ENCODE measurements at places on chromosomes 4 and X.

DNA sequence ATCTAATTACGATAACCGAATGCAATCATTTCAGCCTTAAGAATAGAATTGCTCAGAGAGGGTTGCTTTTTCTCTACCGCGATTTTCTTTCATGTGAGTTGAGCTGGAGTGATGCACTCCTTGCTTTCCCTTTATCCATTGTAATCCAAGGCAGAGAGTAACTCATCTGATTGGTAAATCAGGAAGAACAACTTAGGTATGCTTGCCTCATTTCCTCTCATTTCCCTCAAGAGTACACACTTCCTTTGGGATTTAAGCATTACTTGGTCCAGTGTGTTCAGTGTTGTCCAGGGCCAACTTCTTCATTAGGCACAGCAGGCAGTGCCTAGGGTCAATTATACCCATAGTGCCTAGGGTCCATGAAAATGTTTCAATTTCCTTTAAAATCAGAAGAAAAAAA is 15.7 kb upstream of the N4BP2 start:
- no peak for DNase-seq

- DNase-seq = no peak
These were observed 135.2 kb upstream of the MAMLD1 start for GRCh38 chrX:150227873-150228410.

- DNase-seq = no peak
These were observed 304.7 kb upstream of the FTHL17 start for GRCh38 chrX:31376408-31377022.

DNA sequence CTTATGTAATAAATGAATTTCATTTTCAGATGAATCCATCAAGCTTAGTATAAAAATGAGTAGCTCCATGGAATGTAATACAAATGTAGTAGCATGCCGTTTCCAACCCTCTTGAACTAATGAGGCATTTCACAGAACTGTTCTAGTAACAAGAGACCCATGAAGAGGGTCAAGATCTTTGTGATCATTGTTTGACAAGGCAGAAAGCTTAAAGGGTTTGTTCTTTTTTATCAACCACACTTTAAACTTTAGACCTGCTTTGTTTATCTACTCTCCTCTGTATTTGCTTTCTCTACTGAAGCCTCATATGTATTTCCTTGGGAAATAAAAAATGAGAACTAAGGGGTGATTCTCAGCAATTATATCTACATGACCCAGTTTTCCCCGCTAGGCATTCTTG is 513.9 kb downstream of the ARAP2 start:
- no peak for DNase-seq

DNA sequence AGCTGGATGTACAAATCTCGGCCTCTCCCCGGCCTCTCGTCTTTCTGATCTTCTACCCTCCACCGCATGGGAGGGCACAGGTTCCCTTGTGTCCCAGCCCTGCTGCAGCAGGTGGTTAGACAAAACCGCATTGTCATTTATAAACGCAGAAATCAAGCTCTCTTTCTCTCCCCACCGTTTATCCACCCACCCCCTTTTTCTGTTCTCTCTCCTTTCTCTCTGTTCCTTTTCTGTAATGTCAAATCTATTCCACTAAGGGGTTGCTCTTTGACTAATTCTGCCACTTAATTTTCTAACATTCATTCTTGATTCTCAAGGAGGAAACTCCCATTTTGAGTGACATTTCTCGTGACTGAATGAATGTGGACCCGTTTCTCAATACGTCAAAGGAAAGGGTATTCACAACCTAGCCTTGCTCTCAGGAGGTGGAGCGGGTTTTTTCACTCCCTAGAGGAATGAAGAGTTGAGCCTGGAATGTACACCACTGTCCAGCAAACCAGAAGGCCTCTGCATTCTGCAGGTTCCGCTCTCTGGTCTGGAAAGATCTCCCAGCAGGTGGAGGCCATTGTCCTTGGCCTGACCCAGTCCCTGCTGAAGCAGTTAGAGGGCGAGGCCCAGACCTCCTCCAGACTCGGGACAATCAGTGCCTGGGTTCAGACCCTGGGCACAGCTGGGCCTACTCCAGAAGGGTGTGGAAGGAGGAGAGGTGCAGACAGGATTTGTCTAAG is 70.9 kb upstream of the ENPP6 start:
- no peak for DNase-seq

- DNase-seq = no peak
These were observed 63.0 kb upstream of the ZXDB start for GRCh38 chrX:57528670-57529255.

GRCh38 chr4:84497504-84498202 is 1.4 kb downstream of the NKX6-1 start:
- DNase-seq = no peak

GRCh38 chr4:67292045-67292444 is 253.3 kb downstream of the CENPC start:
- DNase-seq = no peak

DNA sequence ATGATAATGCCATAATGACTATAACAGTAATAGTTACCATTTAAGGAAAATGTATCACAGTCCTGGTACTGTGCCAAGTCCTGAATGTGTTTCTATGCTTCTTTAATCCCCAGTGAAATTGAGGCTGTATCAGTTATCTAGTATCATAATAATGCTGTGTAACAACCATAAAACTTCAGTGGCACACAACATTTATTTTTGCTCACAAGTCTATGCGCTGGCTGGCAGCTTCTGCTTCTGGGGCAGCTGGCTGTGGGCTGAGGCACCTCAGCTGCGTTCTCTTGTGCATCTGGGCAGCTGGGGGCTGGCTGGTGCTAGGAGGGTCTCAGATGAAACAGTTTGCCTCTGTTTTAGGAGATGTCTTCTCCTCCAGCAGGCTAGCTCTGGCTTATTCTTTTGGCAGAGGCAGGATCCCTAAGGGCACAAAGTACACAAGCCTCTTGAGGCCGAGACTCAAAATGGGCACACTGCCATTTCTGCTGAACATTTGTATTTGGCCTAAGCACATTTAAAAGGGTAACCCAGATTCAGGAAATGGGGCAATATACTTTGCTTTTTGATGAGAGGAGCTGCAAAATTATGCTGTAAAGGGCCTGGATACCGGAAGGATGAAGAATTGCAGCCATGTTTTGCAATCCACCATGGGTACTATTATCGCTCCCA is 62.6 kb upstream of the DHX15 start:
- DNase-seq = no peak

DNA sequence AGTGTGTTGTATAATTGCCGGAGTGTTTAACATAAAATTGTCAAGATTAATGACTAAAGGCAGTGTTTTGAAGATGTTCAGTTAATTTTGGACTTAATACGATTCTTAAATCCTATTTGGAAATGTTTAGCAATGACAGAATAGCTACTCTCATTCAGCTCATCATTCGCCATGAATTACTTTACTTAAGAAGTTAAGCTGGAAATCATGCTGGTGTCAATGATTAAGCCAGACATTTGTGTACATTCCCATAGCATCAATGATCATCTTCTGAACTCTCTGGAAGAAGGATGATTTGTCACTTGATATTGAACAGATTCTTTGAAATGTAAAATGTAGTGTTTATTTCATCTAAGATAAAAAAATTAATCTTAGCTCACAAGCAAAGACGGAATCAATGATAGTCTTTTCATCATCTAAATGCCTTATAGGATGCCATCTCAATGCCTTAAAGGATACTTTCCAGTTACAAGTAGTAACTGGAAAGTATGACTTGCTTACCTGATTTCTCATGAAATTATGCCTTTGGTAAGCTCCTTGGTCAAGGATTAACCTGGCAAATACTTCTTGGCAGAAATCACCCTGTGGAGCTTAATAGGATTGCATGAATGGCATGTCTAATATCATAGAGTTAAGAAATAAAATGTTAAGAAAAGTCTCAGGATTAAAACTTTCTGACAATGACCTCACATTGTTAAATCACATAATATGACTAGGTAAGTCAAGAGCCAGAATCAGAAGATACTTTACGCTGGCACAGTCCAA is 515.5 kb upstream of the AGA start:
- no peak for DNase-seq

- no peak for DNase-seq
These were observed 607.5 kb downstream of the PACRGL start for GRCh38 chr4:21307709-21308108.

- DNase-seq = no peak
These were observed 97.7 kb upstream of the CASK start for GRCh38 chrX:42021058-42021457.

DNA sequence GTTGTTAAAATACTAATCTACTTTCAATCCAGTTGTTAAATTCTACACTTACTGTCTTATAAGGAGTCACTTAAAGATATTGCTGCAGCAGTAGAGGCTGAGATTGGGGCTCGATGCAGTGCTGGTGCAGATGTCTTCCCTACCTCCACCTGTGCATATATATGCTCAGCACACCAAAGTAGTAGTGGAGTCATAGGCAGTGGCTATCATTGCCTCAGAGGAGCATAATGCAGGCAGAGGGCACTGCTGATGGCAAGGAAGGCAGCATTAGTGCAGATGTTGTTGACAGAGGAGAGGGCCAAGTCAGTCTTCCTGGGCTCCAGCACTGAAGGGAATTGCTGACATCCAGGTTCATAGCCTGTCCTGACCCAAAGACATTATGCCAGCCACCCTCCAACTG is 35.1 kb downstream of the INPP4B start:
- DNase-seq = no peak

DNA sequence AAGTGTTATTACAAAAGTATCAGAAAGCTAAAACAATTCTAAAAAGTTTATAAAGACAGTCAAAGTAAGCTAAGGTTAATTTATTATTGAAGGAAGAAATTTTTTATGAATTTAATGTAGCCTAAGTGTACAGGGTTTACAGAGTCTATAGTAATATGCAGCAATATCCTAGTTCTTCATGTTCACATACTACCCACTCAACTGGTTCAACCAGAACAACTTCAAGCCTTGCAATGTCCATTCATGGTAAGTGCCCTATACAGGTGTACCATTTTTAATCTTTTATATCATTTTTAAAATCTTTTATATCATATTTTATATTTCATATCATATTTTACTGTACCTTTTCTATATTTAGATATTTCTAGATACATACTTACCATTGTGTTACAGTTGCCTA is 34.3 kb downstream of the COL4A5 start:
- no peak for DNase-seq

All from posterior cingulate gyrus (tissue), 11 donors.